ENCODE measurements at places on chromosomes 1 and 21.

- no peak for DNase-seq
Measured at GRCh38 chr1:64199154-64199553, 4.3 kb upstream of the UBE2U start.

- DNase-seq = no peak
Measured at GRCh38 chr1:89151047-89151446, 24.8 kb downstream of the GBP7 start.

- DNase-seq = no peak
Measured at GRCh38 chr1:51607681-51608095, 9.2 kb upstream of the OSBPL9 start.

DNA sequence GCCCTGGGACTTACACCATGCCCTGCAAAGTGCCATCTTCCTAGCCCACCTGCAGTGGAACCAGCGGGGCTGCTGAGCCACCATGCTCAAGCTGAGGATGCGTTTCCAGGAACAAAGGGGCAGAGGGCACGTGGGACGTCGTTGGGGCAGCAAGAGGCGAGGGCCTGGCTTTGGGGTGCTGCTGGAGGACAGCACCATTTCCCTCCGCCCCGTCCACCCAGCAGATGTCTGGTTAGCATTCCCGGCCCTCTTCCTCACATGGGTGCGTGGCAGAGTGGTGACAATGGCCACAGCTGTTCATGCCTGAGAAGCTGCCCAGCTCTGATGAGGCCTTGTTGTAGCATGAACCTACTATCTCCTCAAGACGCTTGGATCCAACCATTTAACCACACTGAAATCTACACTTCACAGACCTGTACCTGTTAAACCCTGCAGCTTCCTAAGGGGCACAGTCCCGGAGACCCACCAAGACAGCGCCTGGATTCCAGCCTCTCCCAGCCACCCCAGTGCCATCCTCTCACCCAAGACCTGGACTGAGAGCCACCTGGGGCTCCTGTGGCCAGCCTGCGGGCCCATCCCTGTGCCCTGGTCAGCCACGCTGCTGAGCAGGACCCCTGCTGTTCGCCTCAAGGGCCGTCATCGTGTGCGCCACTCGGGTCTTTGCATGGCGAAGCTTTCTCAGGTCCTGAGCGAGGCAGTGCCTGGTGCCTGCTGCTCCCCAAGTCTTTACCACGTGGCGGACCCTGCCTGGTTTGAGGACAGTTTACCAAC is 33.2 kb downstream of the SLC45A1 start:
- no peak for DNase-seq

- DNase-seq = no peak
Measured at GRCh38 chr1:51636191-51636590, 19.3 kb downstream of the OSBPL9 start.

GRCh38 chr1:169568497-169568896 is 17.8 kb downstream of the F5 start:
- no peak for DNase-seq

DNA sequence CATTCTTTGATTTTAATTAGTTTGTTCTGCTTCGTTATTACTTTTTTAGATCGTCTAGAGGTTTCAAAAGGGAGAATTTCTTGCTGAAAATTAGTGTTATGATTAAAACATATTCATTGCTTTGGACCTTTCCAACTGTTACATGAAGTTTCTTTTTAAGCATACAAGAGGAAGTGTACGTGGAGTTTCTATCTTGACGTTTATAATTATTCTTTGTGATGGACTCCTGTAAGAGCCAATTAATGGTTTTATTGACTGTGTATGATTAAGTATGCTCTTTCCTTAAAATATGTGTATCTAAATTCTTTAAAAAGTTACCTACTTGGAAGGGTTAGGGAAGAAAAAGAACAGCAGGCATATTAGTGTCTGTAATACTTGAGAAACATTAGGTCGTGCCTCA is 37.8 kb downstream of the SPEN start:
- no peak for DNase-seq

DNA sequence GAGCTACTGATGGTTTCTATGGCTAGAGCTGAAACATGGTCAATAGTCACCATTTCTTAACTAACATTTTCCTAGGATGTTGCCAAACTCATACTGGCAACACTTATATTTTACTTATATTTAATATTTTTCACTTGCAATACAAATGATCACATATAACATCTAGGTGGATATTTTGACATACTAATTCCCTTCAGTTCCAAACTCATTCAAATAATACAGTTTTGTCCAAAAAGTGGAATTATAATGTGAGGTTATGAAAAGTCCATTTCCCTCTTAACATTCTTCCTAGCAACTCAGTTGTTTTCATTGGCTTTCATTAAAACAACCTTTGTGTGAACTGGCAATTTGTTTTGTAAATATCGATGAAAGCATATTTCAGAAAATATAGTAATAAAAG is 16.0 kb downstream of the SPAG17 start:
- no peak for DNase-seq

DNA sequence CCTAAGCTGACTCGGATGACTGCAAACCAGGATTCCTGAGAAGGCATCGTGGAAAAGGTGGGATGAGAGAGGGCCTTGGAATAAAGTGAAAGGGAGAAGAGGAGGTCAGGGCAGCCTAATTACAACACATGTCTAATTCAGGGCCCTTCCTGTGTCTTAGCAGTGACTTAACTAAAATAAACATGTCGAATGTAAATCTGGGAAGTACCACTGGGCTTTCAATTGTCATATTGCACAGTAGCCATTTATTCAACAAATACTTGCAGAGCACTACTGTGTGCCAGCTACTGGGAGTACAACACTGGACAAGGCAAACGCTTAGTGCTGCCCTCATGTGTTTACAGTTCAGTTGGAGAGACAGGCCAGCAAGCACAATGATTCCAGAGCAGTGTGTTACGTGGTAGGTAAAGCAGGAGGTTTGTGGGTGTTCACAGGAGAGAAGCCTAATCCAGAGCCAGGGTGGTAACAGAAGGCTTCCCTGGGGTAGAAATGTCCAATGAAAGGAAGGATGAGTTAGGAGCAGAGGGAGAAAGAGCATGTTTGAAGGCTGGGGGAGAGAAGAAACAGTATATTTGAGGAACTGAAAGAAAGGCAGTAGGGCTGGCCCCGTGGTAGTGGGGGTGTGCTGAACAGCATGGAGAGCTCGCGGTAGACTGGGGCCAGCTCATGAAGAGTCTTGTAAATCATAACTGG is 38.0 kb upstream of the RASAL2 start:
- no peak for DNase-seq

DNA sequence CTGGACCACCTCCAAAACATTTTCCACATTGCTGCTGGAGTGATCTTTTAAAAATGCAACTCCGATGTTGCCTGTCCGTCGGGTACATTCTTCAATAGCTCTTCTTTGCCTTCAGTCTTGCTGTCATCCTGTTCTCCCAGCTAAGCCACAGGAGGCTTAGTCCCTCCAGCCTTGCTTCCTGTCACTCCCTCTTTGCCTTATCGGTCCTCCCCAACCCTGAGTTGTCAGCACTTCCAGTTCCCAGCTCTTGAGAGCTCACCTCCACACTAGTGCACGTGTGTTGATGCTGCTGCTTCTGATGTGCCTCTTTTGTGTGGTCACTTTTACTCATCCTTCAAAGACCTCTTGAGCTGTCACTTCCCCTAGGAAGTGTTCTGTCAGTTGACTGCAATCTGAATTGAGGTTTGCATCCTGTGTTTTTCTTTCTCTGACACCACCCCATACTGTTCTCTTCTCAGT is 15.3 kb downstream of the UCK2 start:
- no peak for DNase-seq
